RPMI7951 (cell line): ENCODE measurements at places on chromosomes 7 and 10. TPM values are rescaled to one million over a fixed set of nuclear protein-coding genes. Genes with fewer than 3 reads are reported as not detected.
A peak's percentile ranks its signal among the peaks of the same experiment; 100 is the strongest.

- no peak for DNase-seq
Measured at GRCh38 chr10:78699971-78700370, 368.8 kb upstream of the ZMIZ1 start.

Gene NME8
- total RNA-seq: not detected in 2 replicates

DNA sequence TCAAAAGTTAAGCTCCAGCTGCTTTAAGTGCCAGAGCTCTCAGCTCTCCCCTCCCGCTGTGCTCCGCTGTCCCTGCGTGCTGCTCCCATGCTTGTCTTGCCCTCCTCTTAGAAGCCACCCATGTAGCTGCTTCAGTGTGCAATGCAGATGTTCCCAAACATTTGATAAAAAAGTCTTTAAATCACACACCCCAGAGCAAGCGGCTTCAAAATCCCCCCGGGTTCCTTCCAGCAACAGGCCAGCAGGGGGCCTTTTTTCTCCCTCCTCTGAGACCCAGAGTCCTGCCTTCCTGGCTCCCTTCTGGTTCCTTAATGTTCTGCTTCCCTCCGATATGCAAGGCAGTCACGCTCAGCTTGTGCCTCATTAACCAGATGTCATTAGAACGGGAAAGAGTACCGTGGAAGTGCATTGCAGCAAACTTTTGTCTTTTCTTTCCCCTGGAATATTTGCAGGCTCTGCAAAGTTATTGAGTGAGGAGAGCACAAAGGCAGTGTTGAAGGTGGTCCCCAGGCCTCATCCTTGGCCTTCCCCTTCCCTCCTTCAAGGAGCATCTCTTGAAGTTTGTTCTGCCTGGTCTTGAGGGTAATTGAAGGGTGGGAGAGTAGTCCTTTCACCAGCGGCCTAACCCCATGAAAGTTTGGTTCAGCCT lies 25.5 kb downstream of the LDB3 start:
- peak; percentile 46 for DNase-seq

Gene TBXAS1
- 2.4 and 3.5 TPM in 2 replicates for total RNA-seq

Gene ANKRD61
- total RNA-seq: 0.12 and 0.20 TPM in 2 replicates

- peak; percentile 1 for DNase-seq
Measured at GRCh38 chr10:64368298-64368697, 847.1 kb downstream of the REEP3 start.

DNA sequence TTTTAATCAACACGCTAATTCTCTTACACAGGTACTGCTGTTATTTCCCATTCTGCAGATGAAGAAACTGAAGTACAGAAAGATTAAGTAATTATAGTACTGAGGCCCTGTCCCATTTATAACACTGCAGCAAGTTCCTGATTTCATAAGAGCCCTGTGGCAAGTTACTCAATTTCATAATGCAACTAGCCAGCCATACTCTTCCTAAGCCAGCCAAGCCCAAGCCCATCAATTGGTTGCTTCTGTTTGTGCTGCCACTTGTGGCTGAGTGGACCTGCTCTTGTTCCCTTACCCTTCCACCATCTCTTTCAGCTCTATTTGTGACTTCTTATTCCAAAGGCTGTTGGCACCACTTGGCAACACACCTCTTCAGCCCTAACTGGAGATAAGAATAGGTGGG lies 19.7 kb upstream of the PRPF18 start:
- DNase-seq: no peak

- DNase-seq: peak; percentile 81
Measured at GRCh38 chr7:157347217-157347904, 10.6 kb downstream of the DNAJB6 start.

Gene PBLD
- total RNA-seq: 1.4 and 2.5 TPM in 2 replicates

Gene PODXL
- 48.2 and 49.0 TPM in 2 replicates for total RNA-seq

Gene CYP3A4
- not detected in 2 replicates for total RNA-seq

Gene ACTL6B
- total RNA-seq: not detected in 2 replicates

Gene AQP1
- total RNA-seq: 68.7 and 70.4 TPM in 2 replicates

DNA sequence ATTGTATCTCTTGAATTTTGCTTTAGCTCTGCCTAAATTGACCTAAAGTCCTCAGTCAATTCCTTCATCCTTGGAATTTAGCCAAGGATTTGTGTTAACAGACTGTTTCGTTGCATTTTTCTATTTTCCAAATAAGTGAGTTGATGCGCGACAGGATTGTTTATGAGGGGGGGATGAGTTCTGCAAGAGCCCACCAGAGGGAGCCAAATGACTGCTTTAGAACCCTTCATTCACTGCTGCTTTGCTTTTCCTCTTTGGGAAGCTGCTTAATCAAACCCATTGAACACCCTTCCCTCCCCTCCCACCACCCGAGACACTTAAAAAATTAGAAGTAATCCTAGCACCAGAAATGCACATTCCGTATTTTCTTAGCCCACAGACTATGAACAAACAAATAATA lies 33.7 kb upstream of the PTF1A start:
- peak; percentile 67 for DNase-seq

DNA sequence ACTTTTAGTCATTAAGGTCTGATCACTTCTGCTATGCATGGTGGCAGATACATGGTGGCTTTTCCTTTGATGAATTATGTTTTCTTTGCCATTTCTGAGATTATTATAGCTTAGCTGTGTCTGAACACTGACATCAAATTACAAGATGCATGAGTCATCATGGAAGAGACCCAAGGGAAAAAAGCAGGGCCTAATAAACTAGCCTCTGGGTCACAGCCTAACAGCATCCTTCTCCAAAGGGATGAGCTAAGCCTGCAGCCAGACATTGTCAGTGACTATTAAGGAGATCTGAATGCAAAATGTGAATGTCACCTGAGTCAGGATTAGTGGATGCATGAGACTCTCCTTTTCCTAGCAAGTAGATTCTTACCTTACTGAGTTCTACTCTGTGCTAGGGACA lies 19.1 kb upstream of the OGDHL start:
- DNase-seq: no peak

DNA sequence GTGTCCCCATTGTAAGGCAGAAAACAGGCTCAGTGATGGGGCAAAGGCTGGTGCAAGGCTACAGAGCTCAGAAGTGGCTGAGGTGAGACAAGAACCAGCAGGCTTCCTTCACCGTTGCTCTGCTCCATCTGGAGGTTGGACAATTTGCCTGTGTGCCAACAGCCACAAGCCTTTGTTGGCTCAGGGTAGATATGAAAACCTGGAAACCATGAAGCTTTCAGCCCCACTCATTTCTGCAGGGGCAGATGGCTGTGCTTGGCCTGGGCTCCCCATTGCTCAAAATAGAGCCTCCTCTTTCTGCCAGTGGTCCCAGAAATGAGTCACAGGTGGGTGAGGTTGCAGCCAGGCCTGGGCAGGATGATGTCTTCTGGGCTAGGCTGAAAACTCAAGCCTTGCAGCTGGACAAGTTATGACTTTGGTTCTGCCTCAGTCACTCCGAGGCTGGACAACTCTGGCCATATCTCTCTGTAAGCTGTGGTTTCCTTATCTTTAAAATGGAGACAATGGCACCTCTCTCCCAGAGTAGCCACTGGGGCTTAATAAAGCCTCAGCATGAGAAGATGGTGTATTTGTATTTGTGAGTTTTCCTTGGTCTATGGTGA lies 12.2 kb upstream of the ZNF273 start:
- no peak for DNase-seq

- no peak for DNase-seq
Measured at GRCh38 chr7:30177186-30177585, 42.4 kb downstream of the MTURN start.

Gene OPN1SW
- not detected in 2 replicates for total RNA-seq

Gene PPIF
- total RNA-seq: 19.1 and 23.0 TPM in 2 replicates

DNA sequence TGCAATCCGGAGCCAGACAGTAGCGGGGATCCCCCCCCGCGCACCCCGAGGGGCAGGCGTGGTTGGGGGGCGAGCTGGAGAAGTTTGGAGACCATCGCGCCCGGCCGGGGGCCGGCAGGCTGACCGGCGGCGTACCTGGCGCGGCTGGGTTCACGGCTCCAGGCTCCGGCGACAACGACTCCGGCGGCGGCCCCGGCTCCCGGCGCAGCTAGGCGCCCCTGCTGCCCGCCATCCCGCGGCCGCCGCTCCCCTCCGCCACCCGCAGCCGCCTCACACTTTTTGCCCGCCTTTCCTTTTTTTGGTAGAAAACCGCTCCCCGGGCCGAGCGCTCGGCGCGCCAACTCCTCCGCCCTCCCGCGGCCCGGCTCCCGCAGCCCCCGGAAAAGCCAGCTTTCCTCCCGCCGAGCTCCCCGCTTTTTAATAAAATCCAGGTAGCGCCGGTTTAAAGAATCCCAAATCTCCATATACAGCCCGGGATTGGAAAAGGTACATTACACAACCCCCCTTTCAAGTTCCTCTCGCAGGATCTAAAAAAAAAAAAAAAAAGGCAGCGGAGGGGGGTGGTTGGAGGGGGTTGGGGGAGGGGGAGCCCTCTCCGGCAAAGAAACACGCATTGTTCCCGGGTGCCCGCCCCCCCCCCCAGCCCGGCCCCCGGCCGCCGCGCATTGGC lies at the start of gene TNRC18:
Gene TNRC18, minus strand, starts transcription at position 529 of the 670 bp plus-strand sequence. CDS start 2,588 bp downstream, outside the sequence.
- no peak for DNase-seq

DNA sequence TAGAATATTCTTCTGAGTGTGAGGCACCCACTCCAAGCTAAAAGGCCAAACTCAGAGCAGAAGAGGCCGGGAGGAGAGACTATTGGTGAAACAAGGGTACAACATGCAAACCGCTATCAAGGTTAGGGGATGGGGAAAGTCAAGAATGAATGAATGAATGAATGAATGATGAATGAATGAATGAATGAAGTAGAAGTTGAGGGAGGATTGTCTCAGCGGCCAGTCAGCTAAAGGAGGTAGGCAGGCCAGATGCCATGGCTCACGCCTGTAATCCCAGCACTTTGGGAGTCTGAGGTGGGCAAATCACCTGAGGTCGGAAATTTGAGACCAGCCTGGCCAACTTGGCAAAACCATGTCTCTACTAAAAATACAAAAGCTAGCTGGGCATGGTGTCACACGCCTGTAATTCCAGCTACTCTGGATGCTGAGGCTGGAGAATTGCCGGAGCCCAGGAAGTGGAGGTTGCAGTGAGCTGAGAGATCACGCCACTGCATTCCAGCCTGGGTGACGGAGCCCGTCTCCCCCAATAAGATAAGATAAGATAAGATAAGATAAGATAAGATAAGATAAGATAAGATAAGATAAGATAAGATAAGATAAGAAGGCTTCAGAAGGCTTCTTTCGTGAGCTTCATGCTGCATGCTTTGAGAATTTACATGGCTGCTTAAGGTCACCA lies 250.8 kb downstream of the CCDC3 start:
- no peak for DNase-seq

GRCh38 chr10:5945561-5946418 lies 31.6 kb downstream of the IL15RA start:
- peak; percentile 97 for DNase-seq
